ENCODE measurements at places on chromosomes 2 and 18. TPM values are rescaled to one million over a fixed set of nuclear protein-coding genes. Genes with fewer than 3 reads are reported as not detected.

GRCh38 chr18:27983780-27984179 is 193.2 kb downstream of the CDH2 start:
- no peaks in the 10 kb centered on the region for H3K27me3 ChIP-seq
- no peak for DNase-seq
- H3K4me3 ChIP-seq: no peak overlapping the region
- H3K27ac ChIP-seq: no peak overlapping the region
- no peaks in the 10 kb centered on the region for H3K36me3 ChIP-seq

GRCh38 chr2:195092341-195092740 is 564.7 kb upstream of the SLC39A10 start:
- no peak overlapping the region for H3K27ac ChIP-seq
- no peak for DNase-seq
- H3K4me1 ChIP-seq: no peaks in the 10 kb centered on the region
- no peaks in the 10 kb centered on the region for H3K36me3 ChIP-seq
- H3K4me3 ChIP-seq: no peak overlapping the region

- H3K4me3 ChIP-seq: no peak overlapping the region
- no peaks in the 10 kb centered on the region for H3K27me3 ChIP-seq
- no peaks in the 10 kb centered on the region for H3K36me3 ChIP-seq
Observed at GRCh38 chr2:9613291-9613690, 17.5 kb downstream of the YWHAQ start.

Gene VAMP5
- total RNA-seq: 42.8 TPM

- H3K27ac ChIP-seq: no peak overlapping the region
- H3K36me3 ChIP-seq: no peaks in the 10 kb centered on the region
- DNase-seq: no peak
- no peaks in the 10 kb centered on the region for H3K4me1 ChIP-seq
Observed at GRCh38 chr2:234290671-234291070, 206.2 kb downstream of the ARL4C start.

Gene TMEM37
- 4.9 TPM for total RNA-seq

GRCh38 chr2:147273628-147274027 is 571.2 kb upstream of the ACVR2A start:
- no peaks in the 10 kb centered on the region for H3K27me3 ChIP-seq
- H3K27ac ChIP-seq: no peak overlapping the region
- no peak for DNase-seq
- H3K4me3 ChIP-seq: no peak overlapping the region

DNA sequence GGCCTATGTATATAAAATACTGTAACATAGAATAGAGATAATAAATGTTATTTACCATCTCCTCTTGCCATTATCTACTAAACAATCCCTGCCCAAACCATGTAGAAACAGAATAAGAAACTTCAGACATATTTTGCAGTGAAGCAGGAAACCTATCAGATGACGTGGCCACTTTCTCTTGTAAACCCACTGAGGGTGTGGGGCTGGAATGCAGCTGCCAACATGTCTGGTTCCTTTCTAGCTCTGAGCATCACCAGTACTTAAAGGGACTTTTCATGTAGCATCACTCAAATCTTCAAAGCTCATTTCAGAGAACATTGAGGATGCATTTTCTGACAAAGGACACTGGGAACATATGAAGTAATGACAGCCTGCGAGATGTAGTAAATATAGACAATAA is 251.8 kb downstream of the LPIN1 start:
- H3K36me3 ChIP-seq: no peaks in the 10 kb centered on the region
- H3K27me3 ChIP-seq: no peaks in the 10 kb centered on the region
- no peak overlapping the region for H3K27ac ChIP-seq
- H3K4me1 ChIP-seq: no peaks in the 10 kb centered on the region
- H3K4me3 ChIP-seq: no peak overlapping the region
- no peak for DNase-seq

- H3K27ac ChIP-seq: no peak overlapping the region
- peaks cover 3% of the 10 kb centered on the region for H3K4me1 ChIP-seq
- no peaks in the 10 kb centered on the region for H3K36me3 ChIP-seq
- H3K27me3 ChIP-seq: no peaks in the 10 kb centered on the region
- no peak overlapping the region for H3K4me3 ChIP-seq
Observed at GRCh38 chr2:32905270-32905669, 41.5 kb upstream of the LTBP1 start.

DNA sequence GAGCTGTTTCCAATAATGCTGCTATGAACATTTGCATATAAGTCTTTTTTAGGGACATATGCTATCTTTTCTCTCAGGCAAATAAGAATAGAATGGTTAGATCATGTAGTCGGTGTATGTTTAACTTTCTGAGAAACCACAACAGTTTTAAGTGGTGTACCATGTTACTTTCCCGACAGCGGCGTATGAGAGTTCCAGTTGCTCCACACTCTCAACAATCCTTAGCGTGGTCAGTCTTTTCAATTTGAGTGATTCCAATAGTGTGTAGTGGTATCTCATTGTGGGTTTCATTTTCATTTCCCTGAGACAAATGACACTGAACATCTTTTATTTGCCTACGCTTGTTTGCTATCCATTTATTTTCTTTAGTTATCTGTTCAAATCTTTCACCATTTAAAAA is 149.5 kb downstream of the ACOXL start:
- no peaks in the 10 kb centered on the region for H3K36me3 ChIP-seq
- H3K4me3 ChIP-seq: no peak overlapping the region
- H3K27ac ChIP-seq: no peak overlapping the region
- H3K27me3 ChIP-seq: no peaks in the 10 kb centered on the region
- H3K4me1 ChIP-seq: no peaks in the 10 kb centered on the region

DNA sequence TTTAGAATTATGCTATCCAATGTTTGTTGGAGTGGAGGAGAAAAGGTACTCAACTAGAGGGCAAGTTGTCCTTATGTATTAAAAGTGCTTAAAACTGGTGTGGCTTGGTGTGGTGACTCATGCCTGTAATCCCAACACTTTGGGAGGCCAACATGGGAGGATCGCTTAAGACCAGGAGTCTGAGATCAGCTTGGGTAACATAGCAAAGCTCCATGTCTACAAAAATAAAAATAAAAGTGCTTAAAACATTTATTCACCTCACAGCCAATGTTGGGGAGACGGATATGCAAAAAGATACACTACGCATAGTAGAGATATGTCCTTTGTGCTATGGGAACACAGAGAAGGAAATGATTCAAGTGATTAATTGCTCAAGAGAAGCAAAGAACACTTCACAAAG is 19.3 kb upstream of the TNFAIP6 start:
- no peaks in the 10 kb centered on the region for H3K4me1 ChIP-seq
- DNase-seq: no peak
- no peaks in the 10 kb centered on the region for H3K36me3 ChIP-seq

Gene SOS1
- 29.8 TPM for total RNA-seq

- H3K36me3 ChIP-seq: no peaks in the 10 kb centered on the region
- DNase-seq: no peak
- no peak overlapping the region for H3K4me3 ChIP-seq
- H3K27me3 ChIP-seq: no peaks in the 10 kb centered on the region
- H3K4me1 ChIP-seq: no peaks in the 10 kb centered on the region
- H3K27ac ChIP-seq: no peak overlapping the region
Observed at GRCh38 chr18:58452454-58453166, 176.3 kb downstream of the ALPK2 start.

Gene ATL2
- total RNA-seq: 22.7 TPM

- no peaks in the 10 kb centered on the region for H3K36me3 ChIP-seq
- H3K27me3 ChIP-seq: no peaks in the 10 kb centered on the region
- DNase-seq: no peak
Observed at GRCh38 chr2:29039718-29040480, 34.4 kb downstream of the PCARE start.

GRCh38 chr2:234133004-234133403 is 82.5 kb downstream of the SPP2 start:
- no peaks in the 10 kb centered on the region for H3K36me3 ChIP-seq
- no peak for DNase-seq
- H3K4me1 ChIP-seq: no peaks in the 10 kb centered on the region
- no peak overlapping the region for H3K4me3 ChIP-seq

GRCh38 chr2:148893906-148894305 is 18.9 kb downstream of the KIF5C start:
- H3K27ac ChIP-seq: no peak overlapping the region
- no peaks in the 10 kb centered on the region for H3K27me3 ChIP-seq
- H3K4me1 ChIP-seq: no peaks in the 10 kb centered on the region
- no peaks in the 10 kb centered on the region for H3K36me3 ChIP-seq

Gene NCKAP1
- total RNA-seq: 159 TPM

DNA sequence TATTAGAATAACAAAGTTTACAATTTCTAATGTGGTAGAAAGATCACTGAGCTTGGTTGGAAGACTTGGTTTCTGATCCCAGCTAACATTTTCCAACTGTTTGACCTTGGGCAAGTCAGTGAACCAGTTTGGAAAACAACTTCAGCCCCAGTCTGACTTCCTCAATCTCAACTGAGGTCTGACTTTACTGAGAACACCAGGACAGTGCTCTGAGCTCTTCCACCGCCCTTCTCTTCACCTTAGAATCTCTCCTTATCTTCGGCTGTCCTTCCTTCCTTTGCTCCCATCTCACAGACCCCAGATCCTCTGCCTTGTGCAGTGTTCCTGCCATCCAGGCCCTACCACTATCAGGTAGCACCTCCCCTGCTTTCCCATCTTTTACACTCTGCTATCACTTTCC is 193.8 kb upstream of the SP5 start:
- no peak overlapping the region for H3K27ac ChIP-seq
- no peaks in the 10 kb centered on the region for H3K36me3 ChIP-seq
- H3K27me3 ChIP-seq: no peaks in the 10 kb centered on the region
- H3K4me1 ChIP-seq: peaks cover 8% of the 10 kb centered on the region

DNA sequence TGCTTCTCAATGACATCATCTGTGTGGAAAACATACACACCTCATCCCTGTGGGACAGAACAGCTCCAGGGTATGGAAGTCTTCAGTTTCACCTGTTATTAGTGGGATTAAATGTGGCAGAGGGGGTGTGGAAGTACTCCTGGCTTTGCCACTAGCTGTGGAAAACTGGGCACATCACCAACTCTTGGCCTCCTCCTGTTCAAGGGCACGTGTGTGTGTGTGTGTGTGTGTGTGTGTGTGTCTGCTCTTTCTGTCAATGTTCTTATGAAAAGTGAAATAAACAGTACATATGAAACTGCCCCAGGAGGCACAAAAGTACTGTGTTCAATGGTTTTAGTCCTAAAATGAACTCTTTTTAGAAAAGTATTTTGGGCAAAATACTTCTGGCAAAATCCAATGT is 65.9 kb downstream of the MTHFD2 start:
- no peaks in the 10 kb centered on the region for H3K27me3 ChIP-seq
- no peak for DNase-seq
- no peaks in the 10 kb centered on the region for H3K36me3 ChIP-seq
- no peak overlapping the region for H3K4me3 ChIP-seq

GRCh38 chr2:165897726-165898125 is 55.9 kb downstream of the TTC21B start:
- peaks cover 18% of the 10 kb centered on the region for H3K36me3 ChIP-seq
- no peak overlapping the region for H3K27ac ChIP-seq
- H3K4me3 ChIP-seq: no peak overlapping the region
- DNase-seq: no peak

DNA sequence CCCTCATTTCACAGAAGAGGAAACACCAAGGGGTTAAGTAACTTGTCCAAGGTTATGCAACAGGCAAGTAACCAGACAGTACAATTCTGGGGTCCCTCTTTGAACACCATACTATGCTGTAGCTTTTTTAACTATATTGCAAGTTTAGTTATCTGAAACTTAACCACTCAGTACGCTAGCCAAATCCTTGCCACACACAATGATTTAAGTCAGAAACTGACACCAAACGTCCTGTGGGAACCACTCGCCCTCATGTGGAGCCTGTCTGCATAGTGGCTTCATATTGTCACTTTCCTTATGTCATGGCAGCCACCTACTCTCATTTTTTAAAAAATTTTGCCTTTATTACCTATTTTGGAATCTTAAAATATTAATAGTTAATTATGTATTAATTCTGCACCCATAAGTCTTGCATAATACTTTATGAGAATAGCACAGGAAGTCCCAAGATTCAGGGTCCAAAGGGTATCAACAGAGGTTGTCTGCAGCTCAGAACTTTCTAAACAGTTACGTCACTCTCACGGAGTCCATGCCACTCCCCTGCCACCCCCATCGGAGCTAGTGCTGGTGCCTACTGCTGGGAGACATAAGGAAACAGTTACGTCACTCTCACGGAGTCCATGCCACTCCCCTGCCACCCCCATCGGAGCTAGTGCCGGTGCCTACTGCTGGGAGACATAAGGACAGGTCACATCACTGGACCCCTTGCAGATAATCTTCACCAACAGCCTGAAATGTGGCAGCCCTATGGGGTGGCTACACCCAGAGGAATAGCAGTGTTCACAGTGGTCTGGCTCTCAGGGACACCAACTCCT is 99.0 kb downstream of the L3MBTL4 start:
- no peak overlapping the region for H3K27ac ChIP-seq
- no peak for DNase-seq
- H3K4me1 ChIP-seq: no peaks in the 10 kb centered on the region
- H3K4me3 ChIP-seq: peak overlapping the region; percentile 27
- H3K27me3 ChIP-seq: no peaks in the 10 kb centered on the region
- no peaks in the 10 kb centered on the region for H3K36me3 ChIP-seq

- no peak overlapping the region for H3K27ac ChIP-seq
- no peaks in the 10 kb centered on the region for H3K4me1 ChIP-seq
- no peak for DNase-seq
- H3K4me3 ChIP-seq: no peak overlapping the region
- no peaks in the 10 kb centered on the region for H3K36me3 ChIP-seq
Observed at GRCh38 chr2:3101016-3101942, 276.3 kb downstream of the EIPR1 start.

DNA sequence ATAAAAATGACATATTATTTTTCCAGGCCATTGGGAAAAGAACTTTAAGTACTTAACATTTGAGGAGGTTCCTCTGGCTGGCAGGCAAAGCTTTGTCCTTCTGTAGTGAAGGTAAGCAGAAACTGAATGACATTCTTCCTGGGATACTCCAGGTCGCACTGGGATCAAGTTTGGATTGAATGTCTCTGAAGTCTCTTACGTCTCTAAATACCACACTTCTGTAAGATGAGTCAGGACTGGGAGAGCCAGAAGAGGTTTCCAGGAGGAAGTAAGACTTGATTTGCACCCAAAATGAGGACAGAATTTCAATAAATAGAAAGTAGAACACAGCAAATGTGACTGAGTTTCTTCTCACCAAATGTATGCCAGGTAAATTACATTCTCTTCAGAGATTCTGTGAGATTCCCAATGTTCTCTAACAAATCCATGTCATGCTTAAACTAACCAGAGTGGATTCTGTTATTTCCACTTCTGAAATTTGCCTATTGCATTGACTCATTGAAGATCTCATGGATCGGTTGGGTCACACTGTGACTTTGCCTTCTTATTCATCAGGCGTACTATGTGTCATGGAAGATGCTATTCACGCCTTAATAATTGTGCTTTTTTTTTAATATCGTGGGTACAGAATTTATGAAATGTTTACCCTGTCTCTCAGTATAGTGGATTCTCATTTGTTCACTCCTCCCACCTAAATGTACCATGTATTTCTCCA is 25.5 kb upstream of the VIT start:
- no peaks in the 10 kb centered on the region for H3K36me3 ChIP-seq
- H3K27me3 ChIP-seq: no peaks in the 10 kb centered on the region
- no peak overlapping the region for H3K27ac ChIP-seq
- no peak overlapping the region for H3K4me3 ChIP-seq
- no peaks in the 10 kb centered on the region for H3K4me1 ChIP-seq
- no peak for DNase-seq

Data from thoracic aorta (tissue), 2 donors.